ENCODE measurements at places on chromosomes 6 and 20.
A peak's percentile ranks its signal among the peaks of the same experiment; 100 is the strongest.

DNA sequence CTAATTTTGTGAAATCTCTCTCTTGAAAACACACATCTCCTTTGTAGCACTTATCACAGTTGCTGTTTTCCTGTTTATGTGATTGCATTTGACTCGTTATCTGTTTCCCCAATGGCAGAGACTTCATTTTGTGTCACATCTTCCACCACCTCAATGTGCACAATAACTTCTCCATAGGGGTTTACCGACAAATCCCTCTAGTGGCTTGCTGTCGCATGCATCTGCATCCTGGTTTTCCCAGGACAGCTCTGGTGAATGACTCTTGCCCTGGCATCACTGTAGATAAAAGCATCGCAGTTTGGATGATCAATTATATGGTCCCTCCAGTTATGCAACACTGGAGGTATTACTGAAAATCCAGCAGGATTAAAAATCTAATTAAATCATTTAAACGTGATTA is 206.5 kb upstream of the BTBD3 start:
- DNase-seq = no peak

- no peak for DNase-seq
Measured at GRCh38 chr6:160344271-160344670, 3.9 kb upstream of the SLC22A3 start.

- no peak for DNase-seq
Measured at GRCh38 chr6:87830907-87831306, 128.9 kb upstream of the AKIRIN2 start.

- DNase-seq = no peak
Measured at GRCh38 chr20:9532069-9532838, 17.9 kb downstream of the LAMP5 start.

- DNase-seq = no peak
Measured at GRCh38 chr6:1662534-1662933, 52.8 kb downstream of the FOXC1 start.

DNA sequence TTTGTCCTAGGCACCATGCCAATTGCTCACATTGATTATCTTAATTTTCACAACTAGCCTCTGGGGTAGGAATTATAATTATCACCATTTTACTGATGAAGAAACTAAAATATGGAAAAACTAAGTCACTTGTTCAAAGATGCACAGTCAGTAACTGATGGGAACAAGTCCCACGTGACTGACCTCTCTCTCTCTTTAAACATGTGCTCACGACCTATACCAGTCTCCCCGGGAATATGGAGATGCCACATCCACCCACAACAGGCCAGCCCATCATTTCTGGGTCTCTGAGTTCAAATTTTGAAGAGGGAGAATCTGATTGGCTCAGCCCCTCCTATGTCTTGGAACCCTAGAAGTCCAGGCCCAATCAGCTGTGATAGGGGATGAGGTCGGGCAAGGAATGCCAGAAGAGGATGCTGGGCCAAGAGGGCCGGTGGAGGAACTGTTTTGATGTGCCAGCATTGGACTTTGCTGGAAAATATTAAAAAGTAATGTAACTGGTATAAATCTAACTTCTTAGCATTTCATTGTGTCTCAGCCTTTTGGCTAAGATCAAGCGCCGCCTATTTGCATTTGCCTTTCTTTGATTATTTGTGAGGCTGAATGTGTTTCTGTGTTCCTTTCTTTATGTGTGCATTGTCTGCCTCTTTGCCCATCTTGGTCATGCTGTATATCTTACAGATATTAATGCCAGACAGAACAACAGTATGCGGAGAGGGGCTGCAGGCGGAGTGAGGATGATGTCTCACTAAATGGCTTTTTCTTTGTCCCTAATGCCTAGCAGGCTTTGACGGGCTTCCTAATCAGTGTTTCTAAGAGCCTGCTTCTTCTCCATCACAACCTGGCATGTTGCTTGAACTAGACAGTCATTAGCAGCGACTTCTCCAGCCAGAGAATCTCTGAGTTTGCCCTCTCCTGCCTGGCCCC is 126.6 kb downstream of the VEGFA start:
- DNase-seq = no peak

DNA sequence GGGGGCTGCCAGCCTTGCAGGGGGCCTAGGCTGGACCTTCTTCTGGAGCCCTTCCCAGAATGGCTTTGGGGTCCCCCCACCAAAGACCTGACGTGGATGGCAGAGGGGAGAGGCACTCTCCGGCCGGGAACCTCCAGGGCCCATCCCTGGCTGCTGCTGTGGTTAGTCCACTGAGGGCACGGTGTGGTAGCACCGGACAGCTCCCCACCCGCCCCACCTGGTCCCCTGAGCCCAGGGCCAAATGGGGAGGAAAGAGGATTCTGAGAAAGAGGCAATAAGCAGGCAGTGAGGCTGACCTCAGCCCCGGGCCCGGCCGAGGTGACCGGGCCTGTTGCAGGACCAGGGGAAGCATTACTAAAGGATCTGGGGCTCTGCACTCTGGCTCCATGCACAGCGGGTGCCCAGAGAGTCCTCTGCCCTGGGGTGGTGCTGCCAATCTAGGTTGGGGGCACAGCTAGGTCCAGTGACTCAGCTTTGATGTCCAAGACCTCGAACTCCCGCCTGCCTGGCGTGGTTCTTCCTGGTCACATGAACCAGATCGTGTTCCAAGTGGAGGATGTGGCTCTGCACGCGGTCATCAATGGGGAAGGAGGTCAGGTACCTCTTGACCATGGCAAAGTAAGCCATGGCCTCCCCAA is 2.2 kb downstream of the CENPB start:
- DNase-seq = no peak

DNA sequence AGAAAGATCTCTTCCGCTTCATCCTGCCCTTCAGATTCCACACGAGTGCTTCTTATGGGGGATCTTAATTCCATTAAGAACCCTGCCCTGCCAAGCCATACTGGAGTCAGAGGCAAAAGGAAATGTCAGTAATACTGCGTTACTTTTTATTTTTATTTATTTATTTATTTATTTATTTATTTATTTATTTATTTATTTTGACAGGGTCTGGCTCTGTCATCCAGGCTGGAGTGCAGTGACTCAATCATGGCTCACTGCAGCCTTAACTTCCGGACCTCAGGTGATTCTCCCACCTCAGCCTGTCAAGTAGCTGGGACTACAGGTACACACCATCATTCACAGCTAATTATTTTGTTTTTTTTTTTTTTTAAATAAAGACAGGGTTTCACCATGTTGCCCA is 79.5 kb downstream of the MYB start:
- no peak for DNase-seq

DNA sequence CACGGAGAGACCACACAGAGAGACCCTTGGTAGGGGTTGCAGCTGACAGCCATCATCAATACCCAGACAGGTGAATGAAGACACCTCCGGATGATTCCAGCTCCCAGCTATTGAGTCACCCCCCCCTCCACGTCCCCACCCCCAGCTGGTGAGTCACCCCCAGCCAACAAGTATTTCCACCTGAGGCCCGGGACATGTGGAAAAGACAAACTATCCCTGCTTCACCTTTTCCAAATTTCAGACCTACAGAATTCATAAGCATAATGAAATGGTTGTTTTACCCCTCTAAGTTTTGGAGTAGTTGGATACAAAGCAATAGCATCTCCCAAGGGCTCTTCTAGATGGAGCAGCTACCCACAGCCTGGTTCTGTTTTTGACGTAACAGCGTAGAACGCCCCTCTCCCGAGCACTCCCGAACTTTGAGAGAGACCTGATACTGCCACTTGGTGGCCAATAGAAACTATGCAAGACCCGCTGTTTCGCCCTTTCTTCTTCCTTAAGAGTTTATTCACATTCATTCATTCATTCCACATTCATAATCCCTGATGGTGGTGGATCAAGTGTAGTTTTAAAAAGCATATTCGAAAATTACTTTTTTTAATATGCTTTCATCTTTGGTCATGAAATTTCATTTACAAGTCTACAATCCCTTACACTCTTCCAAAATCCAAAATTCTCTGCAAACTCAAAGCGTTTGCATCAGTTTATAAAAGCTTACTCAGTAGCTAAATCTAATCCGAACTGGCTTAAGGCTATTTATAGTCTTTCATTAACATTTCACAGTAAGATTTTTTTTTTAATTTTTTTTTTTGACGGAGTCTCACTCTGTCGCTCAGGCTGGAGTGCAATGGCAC is 15.1 kb upstream of the PPP1R16B start:
- DNase-seq = peak; percentile 17

DNA sequence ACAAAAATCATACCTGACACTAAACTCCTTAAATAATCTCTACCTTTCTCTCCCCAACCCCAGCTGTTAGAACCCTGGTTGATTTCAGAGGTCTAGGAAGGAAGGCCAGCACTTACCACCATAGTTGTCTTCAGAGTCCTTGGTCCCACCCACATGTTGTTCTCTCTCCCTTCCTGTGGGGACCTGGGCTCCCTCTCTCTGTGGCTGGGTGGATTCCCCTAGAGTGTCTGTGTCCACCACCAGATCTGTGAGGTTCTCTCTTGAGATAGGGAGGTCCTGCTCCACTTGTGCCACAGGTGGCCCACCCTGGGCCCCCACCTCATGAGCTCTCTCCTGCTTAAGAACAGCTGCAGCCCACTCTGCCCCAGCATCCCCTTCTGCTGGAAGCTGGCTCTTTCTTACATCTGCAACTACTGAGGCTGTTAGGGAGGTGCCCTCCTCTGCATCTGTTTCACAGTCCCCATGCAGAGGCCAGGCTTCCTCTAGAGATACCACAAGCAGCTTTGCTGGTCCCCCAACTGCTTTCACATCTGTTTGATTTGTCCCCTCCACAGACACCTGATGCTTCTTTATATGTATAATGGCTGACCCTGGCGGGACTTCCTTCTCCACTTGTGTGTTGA is 5.2 kb downstream of the MDC1 start:
- no peak for DNase-seq

GRCh38 chr6:56475736-56476457 is 166.8 kb downstream of the DST start:
- DNase-seq = no peak

DNA sequence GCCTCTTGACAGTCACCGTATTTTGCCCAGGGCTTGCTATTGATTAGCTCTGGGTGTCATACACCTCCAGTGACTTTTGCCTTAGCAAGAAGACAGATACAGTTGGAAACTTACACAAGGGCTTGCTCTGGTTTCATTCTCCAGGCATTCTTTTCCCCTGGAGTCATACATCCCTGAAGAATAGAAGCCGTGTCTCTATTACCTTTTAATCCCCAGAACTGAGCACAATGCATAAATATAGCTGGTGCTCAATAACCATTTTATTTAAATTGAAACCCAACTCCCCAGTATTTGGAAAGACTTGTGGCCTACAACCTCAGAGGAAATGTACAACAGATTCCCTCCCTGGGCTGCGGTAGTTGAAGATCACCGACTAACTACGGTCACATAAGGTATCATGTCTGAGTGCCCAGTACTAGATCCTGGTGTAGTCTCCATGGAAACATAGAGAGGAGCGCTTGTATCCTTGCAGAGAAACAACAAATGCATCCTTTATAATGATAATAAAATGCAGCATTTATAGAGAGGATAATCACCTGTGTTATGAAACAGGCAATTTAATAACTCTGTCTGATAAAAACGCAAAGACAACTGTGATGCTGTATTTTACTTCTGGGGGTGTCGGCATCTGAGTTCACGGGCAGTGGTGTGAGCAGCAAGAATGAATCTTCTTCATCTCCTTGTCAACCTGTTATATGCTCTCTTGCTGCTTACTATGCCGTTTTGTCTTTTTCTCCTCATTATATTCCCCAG is 401.2 kb upstream of the AGPAT4 start:
- DNase-seq = no peak

DNA sequence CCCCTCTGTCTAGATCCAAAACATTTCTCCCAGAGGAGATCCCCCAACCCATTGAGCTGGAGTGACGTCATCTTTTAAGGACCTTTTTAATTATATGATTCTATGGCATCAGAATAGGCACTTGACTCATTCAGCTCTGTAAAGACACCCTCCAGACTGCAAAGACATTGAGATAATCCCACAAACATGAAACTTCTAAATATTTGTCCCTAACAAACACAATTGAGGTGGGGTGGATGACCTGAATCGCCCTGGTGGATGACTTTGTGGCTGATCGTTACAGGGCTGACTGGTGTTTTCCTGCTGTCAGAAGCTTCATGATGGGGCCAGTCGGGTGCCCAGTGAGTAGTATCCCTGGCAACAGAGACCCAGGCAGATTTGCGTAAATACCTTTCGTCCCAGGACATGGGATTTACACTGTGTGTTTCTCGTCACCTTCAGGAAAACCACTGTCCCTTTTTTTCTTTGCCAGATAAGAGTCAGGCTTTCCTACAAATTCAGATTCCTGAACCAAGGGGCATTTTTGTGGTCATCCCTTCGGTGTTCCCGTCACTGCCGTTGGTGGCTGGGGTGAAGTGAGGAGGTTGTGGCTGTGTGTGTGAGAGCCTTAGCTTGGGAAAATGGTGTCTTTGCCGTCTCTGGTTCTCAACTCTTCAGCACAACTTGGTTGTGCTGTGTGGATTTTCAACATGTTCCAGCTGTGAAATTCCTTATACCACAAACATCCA is 5.3 kb upstream of the PCK1 start:
- DNase-seq = no peak

DNA sequence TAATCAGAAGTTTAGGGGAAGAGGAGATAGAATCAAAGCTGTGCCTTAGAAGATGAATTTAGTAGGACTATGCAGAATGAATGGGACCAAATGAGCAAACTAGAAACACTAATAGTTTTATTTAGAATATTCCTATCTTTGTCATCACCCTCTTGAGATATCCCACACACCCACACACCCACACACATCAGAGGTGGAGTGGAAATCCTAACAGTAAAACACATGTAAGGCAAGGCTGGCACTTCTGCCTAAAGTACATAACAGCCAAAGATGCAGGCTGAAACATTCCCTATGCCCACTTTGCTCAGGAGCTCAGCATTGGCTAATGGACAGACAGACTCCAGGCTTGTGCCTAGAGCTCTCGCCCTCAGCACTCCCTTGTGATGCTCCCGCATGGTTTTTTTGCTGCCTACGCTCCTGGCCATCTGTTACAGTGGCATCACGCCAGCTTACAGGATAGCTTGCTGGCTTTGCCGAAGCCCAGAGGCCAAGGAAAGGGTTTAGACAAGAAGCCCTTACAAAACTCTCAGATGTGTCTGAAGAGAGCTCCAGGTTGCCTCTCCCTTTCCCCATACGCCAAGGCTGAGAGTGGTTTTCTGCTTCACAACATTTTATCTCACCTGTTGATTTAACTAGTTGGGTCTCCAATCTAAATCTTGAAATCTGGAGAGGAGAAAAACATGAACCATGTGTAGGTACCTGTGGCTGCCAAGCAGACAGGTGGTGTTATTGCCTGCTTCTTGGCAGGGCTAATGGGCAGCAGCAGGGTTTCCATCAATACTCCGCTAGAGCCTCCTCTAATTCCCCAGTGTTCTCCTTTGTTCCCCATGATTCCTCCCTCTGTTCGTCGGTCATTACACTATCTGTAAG is 282.6 kb upstream of the ID4 start:
- no peak for DNase-seq

DNA sequence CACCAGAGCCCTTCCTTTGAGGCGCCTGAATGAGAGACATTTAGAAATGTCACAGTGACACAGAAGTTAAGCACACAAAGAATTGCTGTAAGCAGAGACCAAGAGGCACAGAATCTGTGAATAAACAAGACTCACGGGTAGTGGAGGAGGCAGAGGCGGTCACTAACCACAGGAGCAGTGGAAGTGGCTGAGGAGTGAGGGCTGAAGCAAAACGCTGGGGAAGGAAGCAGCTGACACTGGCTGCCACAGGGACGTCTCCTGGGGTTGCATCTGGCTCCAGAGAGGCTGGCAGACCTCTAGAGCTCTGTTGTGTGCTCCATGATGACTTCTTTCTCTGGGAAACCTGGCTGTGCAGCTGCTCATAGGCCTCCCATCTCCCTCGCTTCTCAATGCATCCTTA is 65.0 kb upstream of the SLC2A12 start:
- no peak for DNase-seq
